ENCODE measurements at places on chromosomes 6 and 20.

- no peak for DNase-seq
Observed at GRCh38 chr6:154170106-154170505, 131.1 kb downstream of the OPRM1 start.

DNA sequence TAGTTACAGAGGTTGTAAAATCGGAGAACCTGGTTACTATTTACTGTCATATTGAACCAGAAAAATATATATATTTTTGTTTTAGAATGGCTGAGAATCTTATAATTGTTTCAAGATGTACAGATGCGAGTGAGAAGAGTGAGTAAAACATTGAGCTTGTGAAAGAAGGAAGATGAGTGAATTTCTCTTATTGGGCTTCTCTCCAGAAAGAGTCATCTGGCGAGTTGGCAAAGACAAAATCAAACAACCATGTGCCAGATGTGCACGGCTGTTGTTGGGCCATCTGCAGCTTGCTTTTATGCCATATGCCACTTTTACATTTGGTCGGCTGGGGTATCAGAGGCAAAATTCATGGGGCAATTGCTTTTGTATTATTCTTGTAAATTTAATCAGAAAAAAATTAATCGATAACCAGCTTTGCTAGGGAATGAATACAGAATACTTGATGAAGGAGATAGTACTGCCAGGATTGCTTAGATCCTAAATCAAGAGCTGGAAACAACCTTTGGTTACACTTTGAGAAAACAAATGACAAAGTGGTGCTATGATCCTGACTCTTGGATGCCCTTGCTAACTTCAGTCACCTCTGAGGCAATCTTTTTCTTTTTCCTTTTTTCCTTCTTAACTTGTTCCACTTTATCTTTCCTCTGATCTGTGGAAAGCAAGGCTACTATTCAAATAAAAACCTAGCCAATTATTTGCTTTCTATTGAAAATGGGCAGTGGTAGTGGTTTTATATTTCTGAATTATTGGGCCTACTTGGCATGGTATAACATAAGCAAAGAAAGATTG, 97.1 kb upstream of the GRIK2 start:
- no peak for DNase-seq

DNA sequence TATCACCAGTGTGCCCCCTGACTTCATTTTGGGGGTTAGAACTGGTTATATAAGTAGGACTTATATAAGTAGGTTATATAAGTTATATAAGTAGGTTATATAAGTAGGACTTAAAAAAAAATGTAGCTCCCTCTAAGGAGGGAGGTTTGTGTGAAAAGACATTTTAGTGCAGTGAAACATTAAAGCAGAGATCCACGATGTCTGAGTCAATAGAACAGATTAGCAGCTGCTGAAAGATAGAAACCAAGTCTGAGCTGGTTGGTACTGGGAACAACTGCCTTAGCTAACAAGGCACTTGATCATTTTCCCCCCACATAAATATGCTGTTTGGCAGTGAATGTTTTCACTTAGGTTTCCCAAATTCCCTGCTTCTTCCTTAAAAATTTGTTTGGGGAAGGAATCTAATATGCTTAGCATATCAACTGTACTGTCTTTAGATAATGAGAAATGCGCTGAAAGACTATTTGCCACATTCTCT, 2.1 kb upstream of the RPS12 start:
- no peak for DNase-seq

DNA sequence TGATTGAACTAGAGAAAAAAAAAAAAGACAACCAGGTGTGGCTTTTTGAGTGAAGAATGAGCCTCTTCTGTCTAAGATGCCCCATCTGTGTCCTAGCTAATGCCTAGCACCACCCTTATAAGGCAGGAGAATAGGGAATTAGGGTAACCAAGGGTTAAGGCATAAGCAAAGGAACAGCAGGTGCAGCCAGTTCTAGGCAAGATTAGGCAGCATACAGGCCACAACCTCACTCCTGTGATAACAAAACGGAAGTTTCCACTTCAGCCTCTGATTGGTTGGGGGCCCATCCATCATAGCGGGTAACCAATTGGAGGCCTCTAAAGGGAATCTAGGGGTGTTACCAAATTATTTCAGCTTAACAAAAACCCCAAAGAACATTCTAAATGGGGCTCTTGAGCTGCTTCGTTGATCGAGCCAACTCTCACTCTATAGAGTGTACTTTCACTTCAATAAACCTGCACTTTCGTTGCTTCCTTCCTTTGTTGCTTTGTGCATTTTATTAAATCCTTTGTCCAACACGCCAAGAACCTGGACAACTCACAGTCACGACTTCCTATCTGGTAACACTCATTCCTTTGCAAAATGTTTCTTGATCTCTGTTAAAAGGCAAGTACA, 61.9 kb upstream of the TAGAP start:
- peak; percentile 85 for DNase-seq

DNA sequence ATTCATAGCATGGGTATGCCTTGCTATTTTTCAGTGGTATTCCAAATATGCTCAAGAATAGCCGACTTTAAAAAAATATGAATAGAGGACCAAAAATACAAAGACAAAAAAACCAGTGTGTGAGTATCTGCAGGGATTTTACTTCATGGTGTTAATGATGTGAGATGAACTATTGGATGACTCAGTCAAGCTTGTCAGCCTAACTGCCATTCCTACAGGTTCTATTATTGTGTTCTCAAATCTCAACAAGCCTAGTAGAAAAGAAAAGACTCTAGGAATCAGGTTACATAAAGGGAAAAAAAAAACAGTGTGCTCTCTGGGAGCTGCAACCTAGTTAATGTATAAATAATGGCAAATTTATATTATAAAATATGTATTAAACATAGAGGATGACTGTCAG, 588.4 kb upstream of the BTBD3 start:
- DNase-seq: no peak

DNA sequence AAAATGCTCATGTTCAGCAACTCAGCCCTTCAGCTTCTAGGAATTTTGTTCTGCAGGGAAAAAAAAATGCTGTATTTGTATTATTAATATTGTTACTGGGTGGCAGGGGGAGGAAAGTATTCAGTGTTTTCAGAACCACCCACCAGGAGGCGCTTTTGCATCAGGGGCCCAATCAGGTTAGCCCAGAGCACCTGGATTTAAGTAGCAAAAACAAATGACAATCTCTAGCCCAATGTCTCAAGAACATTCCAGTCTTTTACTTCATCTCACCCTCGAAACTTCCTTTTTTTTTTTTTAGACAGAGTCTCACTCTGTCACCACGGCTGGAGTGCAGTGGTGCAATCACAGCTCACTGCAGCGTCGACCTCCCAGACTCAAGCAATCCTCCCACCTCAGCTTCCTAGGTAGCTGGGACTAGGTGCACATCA, 635 bp upstream of the C20orf203 start:
- DNase-seq: peak; percentile 25

GRCh38 chr20:50737352-50737751, 6.0 kb downstream of the PARD6B start:
- no peak for DNase-seq

DNA sequence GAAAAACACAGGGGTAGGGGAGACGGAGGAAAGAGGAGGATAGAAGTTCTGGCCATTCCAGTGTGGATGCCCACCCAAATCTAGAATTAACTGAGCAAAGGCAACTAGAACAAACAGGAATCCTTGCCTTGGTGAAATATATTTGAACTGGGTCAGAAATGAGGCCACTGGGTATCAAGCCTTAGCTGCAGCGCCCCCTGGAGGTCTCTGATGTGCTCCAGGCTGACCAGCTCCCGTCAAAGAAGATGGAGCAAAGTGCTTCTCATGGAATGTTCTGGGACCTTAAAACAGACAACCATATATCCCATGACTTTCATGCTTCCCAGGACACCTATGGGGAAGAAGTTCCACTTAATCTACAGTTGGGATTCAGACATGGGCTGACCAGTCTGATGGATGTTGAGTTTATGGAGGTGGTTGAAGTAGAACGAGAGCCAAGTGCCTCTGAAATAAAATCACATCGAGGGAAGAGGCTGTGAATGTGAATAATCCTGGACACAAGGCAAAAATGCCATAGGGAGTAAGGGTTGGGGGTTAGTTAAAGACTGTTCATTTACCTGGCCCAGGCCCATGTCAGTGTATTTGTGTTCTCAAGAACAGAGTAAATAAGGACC, 50.4 kb downstream of the HLA-DPB1 start:
- DNase-seq: peak; percentile 48

- DNase-seq: no peak
Observed at GRCh38 chr6:68013780-68014515, 621.1 kb upstream of the ADGRB3 start.

- no peak for DNase-seq
Observed at GRCh38 chr6:85343428-85343827, 106.5 kb upstream of the NT5E start.

DNA sequence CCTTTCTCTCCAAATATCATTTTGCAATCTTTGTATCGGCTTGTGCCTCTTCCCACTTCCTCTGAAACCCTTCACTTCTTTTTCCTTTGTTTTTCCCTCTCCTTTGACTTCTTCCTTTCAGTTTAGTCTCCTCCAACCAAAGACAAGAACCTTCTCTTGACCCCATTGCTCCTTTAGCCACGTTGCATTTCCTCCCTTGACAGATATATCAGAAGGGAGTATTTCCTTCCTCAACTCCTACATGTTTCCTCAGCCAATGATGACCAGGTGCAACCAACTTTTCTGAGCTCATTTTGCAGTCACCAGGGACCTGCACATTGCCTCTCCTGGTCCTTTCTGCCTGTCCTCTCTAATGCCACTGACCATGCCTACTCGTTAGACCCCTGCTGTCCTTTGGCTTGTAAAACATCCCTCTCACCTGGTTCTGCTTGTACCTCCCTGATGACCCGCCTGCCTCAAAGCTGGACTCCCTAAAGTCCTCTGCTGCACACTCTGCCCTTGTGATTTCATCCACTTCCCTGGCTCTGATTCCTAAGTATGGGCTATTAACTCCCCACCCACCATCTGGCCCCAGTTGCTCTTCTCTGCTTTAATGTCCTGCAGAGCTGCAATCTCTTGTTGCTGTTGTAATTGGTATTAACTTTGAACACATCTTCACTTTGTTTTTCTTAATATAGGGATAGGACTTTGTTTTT, 27.4 kb downstream of the SLC22A16 start:
- no peak for DNase-seq

GRCh38 chr6:11404838-11405237, 132.7 kb upstream of the TMEM170B start:
- DNase-seq: no peak

DNA sequence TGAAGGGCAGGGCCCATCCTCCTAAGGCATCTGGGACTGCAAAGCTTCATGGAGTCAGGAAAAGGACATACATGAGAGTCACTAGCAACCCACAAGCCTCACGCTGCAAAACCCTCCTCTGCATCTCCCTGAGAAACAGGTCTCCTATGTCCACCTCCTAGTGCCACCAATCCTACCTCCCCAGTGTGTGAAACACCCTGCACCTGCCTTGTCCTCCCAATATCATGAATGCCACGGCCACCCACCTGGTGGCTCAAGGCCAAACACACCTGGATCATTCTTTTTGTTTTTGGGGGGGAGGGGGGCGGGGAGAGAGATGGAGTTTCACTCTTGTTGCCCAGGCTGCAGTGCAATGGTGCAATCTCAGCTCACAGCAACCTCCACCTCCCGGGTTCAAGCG, 90.5 kb downstream of the ZMYND8 start:
- no peak for DNase-seq

DNA sequence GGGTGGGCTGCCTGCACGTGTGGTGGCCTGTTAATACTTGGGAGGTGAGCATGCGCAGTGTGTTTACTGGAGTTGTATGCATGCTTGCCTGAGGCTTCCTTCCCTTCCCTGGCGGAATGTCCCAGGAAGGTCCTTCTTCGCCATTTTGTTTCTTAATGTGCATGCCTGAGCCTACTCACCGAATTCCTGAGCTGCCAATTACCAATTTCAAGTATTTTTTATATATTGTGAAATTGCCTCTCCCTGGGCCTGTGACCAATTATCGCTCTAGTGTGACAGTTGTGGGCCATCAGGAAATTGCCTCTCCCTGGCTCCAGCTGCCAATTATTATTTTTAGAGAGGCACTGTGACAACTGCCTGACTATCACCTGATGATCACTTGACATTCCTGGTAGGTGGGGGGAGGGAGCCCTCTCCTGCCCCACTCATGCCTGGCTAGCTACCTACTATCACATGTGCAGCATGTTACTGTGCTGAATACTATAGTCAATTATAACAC, 70.0 kb downstream of the FAM50B start:
- DNase-seq: no peak

- DNase-seq: no peak
Observed at GRCh38 chr6:111464184-111464583, 18.8 kb downstream of the REV3L start.

- no peak for DNase-seq
Observed at GRCh38 chr20:5658912-5659345, 91.3 kb upstream of the SHLD1 start.

DNA sequence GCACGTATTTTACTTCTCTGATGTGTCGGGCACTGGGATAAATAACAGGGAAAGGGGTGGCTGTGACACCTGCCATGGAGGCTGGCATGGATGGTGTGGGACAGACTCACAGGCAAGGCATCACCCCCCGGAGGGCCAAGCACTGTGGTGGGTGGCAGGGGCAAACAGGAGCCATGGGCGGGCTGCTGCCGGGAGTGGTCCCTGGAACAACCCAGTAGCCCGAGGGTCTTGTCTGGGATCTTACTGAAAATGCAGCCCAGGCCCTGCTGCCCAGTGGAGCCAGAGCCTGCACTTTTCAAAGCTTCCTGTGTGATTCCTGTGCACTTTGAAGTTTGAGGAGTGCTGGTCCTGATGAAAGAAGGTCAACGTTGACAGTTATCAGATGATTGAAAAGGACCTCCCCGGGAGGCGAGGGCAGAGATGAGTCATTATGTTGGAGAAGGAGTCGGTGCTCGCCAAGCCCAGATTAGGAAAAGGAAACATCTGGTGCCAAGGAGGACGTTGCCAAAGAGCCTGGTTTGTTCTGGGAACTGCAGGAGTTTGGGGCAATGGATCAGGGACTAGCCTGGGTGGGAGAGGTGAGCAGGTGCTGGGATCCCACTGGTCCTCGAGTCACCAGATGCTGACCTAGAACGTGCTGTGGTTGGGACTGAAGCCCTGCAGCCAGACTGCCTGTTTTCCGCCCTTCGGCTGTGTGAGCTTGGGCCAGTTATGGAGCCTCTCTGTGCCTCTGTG, 130.0 kb upstream of the GGTLC1 start:
- DNase-seq: no peak

- DNase-seq: no peak
Observed at GRCh38 chr6:156538875-156539660, 238.1 kb upstream of the ARID1B start.

GRCh38 chr6:159682295-159682694, 10.7 kb downstream of the SOD2 start:
- no peak for DNase-seq

GRCh38 chr6:109467696-109468095, 12.1 kb upstream of the MICAL1 start:
- no peak for DNase-seq

GRCh38 chr6:27795697-27796494, 116.3 kb downstream of the OR2B2 start:
- DNase-seq: peak; percentile 62

- DNase-seq: no peak
Observed at GRCh38 chr6:114407426-114408035, 64.7 kb upstream of the HS3ST5 start.

- DNase-seq: no peak
Observed at GRCh38 chr6:92274588-92274987, 1144.8 kb downstream of the EPHA7 start.

Data from T-helper 2 cell (primary cell).